ENCODE measurements at places on chromosomes 1 and 21.
A peak's percentile ranks its signal among the peaks of the same experiment; 100 is the strongest.

DNA sequence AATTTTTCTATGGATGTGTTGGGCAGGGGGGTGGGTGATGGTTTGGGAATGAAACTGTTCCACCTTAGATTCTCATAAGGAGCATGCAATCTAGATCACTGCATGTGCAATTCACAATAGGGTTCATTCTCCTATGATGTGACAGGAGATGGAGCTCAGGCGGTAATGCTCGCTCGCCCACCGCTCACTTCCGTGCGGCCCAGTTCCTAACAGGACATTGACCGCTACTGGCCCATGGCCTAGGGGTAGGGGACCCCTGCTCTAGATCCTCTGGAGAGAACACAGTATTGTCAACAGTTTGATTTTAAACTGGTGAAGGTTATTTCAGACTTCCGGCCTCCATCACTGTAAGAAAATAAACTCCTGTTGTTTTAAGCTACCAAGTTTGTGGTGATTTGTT is 55.0 kb upstream of the USH2A start:
- no peak for DNase-seq

DNA sequence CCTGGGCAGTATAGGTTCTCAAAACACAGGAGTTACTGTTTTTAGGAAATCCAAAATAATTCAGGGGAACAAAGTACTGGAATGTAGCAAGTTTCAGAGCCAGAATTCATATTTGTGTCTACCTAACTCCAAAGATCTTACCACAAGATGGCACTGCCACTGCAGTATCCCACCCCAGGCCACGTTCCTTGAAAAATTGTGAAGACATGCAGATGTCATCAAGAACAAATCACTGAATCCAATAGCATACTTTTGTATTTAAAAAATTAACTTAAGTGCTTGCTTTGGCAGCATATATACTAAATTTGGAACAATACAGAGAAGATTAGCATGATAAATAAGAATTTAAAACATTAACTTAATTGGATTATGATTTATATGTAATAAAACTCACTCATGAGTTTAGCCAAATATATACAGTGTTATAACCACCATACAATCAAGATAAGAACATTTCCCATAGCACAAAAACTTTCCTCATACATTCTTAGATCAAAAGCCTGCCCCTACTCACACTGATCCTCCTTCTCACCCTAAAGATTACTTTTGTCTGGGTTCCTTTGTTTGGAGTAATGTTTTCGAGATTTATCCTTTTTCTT is 209.9 kb downstream of the FAF1 start:
- no peak for DNase-seq

GRCh38 chr21:24826822-24827221 is 780.5 kb downstream of the MRPL39 start:
- DNase-seq, result no peak

DNA sequence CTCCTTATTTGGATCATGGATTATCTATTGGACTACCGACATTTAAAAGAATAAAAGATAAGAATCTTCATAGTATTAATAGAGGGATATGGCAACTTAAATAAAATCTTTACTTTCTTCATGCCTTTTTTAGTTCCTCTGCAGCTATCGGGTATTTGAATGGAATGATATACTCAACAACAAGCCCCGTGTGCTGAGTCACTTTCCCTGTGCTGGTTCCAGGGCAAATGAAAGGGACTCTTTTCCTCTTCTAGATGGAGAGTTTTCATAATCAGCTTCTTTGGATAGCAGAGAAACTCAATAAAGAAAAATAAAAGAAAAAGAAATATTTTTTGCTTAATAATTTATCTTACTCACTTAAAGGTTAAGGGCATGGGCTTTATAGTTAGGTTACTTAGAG is 213.7 kb downstream of the LRRC40 start:
- DNase-seq, result no peak

DNA sequence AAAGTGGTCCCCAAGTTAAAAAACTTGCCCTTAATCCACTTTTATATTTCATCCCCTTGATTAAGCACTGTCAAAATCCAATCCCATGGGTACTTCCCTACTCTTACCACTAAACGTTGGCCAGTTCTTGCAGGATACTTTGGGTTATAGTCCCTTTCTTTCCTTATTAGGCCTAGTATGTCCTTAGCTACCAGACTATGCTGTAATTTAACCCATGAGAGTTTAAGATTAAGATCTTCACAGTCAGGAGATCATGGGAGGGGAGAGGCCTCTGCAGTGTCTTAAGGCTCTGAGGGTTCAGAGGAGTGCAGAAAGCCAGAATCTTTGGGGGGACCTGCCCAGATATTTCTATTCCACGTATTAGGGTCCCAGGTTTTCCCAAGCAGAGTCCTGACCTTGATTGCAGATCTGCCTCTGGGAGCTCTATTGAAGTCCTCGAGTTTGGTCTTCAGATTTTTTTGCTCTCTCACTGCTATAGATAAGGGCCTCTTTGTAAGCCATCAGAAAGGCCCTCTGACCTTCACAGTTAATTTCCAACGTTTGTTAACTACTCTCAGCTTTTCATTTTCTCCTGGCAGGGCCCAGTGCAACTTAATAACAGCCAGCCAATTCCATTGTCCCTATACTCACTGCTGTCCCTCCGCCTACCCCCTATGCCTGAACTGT is 9.0 kb upstream of the CGN start:
- DNase-seq, result no peak

- no peak for DNase-seq
Measured at GRCh38 chr21:40845441-40845995, 1.4 kb downstream of the DSCAM start.

- no peak for DNase-seq
Measured at GRCh38 chr1:57363643-57364042, 60.2 kb downstream of the DAB1 start.

DNA sequence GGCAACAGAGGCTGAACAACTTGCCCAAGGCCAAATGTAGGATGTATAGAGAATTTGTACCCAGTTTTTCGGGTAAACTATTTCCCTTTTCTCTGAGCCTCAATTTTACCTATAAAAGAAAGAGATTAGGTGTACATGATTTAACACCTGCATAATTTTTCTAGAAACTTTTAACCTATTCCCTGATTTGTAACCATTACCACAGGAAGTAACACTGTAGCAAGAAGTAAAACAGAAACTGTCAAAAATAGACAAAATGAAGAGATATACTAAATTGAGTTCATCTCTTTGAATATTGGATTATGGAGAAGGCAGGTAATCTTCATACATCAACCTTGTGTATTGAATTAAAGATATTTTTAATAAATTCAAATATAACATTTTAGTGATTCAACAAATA is 136.2 kb downstream of the ZC3H11B start:
- no peak for DNase-seq

GRCh38 chr1:92980732-92981647 is 19.7 kb upstream of the DIPK1A start:
- no peak for DNase-seq

- DNase-seq, result no peak
Measured at GRCh38 chr1:24776821-24777220, 31.6 kb downstream of the CLIC4 start.

- DNase-seq, result peak; percentile 2
Measured at GRCh38 chr1:60281360-60281932, 207.9 kb upstream of the C1orf87 start.

- no peak for DNase-seq
Measured at GRCh38 chr1:116453906-116454305, 80.9 kb downstream of the ATP1A1 start.

- DNase-seq, result no peak
Measured at GRCh38 chr1:63991685-63992084, 211.7 kb upstream of the UBE2U start.

GRCh38 chr1:246450611-246451251 is 56.3 kb downstream of the SMYD3 start:
- no peak for DNase-seq

DNA sequence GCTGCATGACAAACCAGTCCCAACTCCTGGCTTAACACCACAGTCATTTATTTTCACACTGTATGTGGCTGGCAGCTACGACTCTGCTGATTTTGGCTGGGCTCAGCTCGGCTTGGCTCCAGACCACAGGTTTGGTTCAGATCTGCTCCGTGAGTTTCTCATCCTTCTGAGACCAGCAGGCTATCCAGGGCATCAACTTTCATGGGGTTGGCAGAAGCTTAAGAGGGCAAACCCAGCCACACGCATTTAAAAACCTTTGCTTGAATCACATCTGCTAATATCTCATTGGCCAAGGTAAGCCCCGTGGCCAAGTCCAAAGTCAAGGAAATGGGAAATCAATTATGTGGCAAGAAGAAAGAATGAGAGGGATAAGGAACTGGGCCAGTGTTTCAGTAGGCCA is 574.2 kb downstream of the MATN1 start:
- DNase-seq, result no peak

GRCh38 chr21:42360317-42360716 is 6.0 kb downstream of the TFF1 start:
- DNase-seq, result no peak

Measured in activated CD4-positive, alpha-beta T cell treated with anti-CD3 and anti-CD28 coated beads for 24 hours (primary cell).